NCI-H2081 (cell line): ENCODE measurements at places on chromosomes 2 and 18.

DNA sequence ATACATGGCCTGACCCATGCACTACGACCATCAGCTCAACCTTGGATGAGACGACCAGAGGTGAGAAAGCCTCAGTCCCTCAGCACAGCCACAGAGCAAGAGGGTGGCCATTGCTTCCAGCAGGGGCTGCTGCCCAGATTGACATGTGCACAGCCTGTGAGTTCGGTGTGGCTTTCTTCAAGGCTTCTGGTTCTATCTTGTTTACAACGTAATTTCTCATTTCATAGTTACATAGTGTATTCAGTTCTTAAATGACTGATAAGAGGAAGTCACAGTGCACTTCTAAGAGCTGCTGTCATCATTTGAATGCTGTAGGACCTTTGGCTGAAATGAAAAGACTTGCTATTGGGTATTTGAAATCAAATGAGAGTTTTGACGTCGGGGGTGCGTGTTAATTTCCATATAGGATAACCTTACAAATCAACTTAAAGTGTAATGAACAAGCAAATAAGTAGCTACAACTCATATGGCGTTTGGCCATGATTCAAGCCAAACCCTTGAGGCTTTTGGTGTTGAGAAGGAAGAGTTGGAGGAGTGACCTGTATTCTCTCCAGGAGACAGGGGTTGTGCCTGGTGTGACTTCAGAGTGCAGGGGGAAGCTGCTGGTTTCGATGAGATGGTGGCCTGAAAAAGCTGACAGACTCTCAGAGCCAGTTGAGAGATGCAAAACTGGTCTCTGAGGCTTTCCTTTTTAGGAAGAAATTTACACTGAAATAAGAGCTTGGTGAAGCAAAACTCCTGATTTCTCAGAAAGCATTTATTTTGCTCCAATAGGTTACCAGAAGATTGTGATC lies 51.0 kb downstream of the TSHZ1 start:
- no peak for DNase-seq

DNA sequence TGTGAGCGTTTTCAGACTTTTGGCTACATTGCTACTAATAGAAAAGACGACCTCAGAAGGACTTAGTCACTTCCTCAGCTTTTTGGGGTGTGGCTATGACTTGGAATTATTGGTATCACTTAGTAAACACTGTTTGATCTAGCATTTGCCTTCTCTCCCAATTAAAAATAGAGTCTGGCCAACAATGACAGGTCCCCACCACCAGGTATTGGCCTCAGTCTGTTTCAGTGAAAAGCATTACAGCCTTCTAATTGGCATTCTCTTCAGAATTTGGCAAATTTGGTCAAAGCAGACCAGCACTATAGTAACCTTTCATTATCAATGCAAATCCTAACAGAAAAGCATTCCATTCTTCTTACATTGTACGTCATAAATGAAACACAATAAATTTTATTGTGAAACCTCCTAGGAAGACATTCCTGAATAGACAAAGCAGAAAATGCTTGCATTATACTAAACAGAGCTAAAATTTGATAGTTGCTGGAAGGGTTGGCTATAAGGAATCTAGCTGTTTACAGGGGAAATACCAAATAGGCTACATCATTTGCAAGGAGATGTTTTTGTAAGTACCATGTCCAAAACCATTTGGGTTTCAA lies 613.9 kb downstream of the IRS1 start:
- no peak for DNase-seq

GRCh38 chr2:112031473-112032223 lies 23.4 kb upstream of the TMEM87B start:
- DNase-seq, result no peak

DNA sequence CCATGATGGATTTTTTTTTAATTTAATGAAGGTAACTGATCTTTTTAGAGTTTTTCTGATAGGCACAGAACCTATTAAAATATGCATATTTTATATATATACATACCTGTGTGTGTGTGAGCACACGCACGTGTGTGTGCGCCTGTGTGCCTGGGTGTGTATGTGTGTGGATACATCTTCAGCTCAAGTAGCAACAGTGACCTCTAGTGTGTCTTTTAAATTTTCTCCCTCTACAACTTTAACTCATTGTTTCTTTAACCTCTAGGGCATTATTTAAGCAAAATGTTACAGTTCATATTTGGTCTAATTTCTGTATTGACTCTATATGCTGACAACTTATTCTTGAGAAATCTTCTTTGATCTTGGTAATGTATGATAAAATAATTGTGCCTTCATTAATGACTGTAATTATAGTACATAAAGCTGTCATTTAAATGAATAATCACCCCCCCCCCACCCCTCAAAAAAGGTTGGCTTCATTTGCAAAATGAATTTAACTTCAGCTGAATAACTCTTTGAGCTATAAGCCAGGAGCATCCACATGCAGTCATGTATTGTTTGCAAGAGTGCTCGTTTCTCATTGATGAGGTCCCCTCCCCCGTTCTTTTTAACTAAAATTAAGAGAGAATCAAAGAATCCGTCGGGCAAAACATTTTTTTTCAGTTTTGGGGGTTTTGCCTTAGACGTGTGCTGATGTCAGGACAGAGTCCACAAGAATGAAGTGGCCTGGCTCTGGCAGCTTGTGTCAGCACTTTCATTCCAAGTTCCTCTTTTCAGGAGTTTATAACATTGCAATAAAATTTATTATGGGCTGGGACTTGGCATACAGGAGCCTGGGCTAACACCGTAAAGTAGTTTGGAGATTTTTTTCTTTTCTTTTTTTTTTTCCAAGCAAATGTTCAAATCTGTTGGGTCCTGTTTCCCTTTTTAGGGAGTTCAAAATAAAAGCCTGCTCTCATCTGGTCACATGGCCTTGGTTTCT lies 80.0 kb downstream of the ETAA1 start:
- peak; percentile 66 for DNase-seq

GRCh38 chr2:74639550-74639949 lies 8.6 kb downstream of the M1AP start:
- DNase-seq, result no peak

DNA sequence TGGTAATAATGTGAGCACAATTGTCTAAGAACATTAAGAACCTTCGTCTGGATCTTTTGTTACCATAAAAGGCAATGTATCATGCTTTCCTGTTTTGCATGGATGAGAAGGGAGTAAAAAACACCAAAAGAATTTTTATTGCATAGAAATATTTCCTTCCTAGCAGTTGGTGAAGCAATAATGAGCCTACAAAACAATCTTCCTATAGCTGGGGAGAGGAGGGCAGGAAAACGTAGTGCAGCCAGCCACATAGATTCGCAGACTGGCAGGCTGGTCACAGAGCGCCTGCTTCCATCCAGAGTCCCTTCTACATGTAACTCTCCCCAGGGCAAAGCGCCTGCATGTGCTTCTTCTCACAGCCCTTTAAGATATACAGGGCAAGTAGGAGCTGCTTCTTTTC lies 190.4 kb downstream of the BABAM2 start:
- DNase-seq, result no peak

- no peak for DNase-seq
These were observed 71.0 kb upstream of the ST3GAL5 start for GRCh38 chr2:85959826-85960225.

DNA sequence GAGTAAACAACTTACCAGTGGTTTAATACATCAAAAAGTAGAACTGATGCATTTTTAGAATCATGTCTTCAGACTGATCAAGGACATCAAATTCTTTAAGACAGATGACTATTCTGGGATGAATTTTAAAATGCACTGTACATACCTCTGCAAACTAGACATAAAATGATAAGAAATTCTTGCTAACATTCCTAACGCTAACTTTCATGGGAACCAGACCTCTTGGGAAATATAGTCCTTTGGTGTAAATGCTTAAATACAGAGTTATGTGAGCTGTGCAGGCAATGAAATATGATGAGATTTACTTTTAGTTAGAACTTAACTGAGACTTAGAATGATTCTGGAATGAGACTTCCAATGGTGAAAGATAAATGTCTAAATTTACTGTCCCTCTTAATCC lies 562.0 kb downstream of the NR4A2 start:
- DNase-seq, result no peak

GRCh38 chr18:56210520-56210919 lies 427.9 kb downstream of the TXNL1 start:
- no peak for DNase-seq

DNA sequence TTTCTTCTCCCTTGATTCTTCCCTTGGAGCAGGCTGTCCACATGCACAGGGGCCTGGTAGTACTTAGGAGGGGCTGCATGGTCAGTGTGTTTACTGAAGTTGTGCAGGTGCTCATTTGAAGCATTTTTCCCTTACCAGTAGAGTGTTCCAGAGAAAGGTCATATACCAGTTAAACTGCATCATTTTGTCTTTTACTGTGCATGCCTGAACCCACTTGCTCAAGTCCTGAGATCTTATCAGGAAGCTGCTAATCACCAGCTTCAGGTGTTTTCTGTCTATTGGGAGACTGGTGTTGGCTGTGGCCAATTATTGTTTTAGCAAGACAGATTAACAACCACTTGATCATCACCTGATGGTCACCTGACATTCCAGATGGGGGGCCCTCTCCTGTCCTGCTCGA lies 676.6 kb downstream of the DPP10 start:
- DNase-seq, result no peak

GRCh38 chr2:220277445-220277975 lies 650.1 kb downstream of the SLC4A3 start:
- DNase-seq, result no peak

- DNase-seq, result no peak
These were observed 175.7 kb downstream of the FAM210A start for GRCh38 chr18:13550418-13551304.

DNA sequence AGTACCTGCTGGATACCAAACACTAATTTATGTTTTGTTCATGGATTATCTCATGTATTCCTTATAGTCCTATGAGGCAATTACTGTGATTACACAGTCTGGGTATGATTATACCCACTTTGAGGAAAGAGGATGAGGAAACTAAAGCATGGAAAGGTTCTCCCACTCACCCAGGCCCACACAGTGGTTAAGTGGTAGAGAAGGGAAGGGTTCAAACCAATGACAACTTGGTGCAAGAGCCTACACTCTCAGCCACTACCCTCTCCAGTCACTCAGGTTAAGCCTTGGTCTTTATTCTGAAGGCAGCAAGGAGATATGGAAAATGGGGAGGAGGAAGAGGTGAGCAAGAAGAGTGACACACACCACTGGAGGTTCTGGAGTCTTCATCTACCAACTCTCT lies 64.5 kb upstream of the PPP1CB start:
- DNase-seq, result no peak

DNA sequence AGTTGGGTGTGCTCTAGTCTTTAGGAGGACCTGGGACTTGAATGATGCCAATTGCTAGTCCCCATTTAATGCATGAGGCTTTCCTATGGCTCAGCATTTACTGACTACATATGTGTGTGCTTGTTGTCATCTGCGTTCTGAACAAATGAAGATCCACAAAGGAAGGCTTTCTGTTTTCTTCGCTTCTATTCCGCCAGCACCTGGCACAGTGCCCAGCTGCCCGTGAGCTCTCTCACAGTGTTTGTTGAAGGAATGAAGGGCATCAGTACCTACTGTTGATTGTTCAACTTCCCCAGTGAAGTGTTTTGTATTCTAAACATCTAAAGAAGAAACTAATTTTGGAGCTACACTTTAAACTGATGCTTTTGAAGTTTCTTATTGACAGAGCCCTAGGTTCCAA lies 122.4 kb upstream of the LINC00305 start:
- peak; percentile 4 for DNase-seq

GRCh38 chr18:63043516-63043915 lies 276.1 kb downstream of the BCL2 start:
- DNase-seq, result no peak

- no peak for DNase-seq
These were observed 8.7 kb upstream of the ZBTB14 start for GRCh38 chr18:5304232-5304631.

DNA sequence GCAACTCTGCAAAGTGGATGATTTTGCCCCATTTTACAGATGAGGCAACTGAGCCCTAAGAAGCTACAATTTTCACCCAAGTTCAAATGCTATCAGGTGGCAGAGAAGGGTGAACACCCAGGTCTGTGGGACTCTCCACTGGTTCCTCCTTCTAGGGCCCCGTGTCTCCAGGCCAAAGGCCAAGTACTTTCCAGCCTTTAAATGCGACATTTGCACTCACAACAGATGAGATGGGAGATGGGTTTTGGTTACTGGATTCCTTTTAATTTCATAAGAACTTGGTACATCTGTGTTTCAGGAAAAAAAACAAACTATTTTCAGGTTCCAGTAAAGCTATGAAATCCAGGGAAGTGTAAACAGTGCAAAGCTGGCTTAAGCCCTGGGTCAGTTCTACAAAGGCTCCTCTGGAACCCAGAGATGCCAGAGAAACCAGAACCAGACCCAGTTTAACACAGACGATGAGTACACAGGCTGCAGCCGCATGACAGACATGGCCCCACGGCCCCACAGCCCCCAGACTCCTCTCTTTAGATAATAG lies 361.7 kb downstream of the ANAPC1 start:
- no peak for DNase-seq

DNA sequence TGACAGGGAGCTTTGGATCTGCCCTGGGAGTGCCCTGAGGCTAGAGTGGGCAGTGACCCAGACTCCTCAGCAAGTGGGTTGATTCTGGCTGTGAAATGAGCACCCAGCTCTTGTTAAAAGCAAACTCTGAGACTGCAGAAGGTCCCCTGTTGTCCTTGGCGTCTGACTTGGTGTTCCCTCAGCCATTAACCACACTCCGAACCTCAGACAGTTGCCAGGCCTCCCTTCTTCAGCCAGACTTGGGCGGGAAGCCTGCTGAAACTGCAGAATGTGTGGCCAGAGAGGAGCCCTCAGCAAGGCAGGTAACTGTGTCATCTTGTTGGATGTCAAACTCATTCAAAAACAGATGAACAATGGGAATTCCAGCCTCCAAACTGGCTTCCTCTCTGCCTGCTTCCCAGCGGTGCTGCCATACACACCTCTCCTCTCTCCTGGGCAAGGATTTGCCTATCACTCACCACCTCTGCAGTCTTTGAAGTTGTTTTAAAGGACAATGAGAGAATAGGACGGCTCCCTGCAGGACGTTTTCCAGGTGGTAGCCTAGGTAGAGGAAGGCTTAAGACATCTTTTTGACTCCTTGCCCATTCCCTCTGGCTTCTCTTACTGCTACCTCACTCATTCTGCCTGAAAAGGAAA lies 38.9 kb upstream of the B3GNT2 start:
- DNase-seq, result no peak

DNA sequence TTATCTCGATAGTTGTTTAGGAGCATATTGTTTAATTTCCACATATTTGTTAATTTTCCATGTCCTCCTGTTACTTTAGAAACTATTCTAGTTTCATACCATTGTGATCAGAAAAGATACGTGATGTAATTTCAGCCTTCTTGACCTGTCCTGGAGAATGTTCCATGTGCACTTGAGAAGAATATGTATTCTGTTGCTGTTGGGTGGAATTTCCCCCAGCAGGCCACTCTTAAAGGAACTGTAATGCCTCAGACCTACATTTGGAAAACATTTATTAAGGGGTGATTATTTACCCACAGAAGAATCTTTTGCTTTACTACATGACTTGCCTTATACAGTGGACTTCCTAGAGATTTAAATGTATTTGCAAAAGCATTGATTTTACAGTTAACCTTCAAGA lies 55.5 kb downstream of the LIMS1 start:
- DNase-seq, result no peak
